Activated naive CD8-positive, alpha-beta T cell treated with anti-CD3 and anti-CD28 coated beads, Interleukin-2, amount 50 U/mL, for 24 hours (primary cell): ENCODE measurements at places on chromosomes 2 and 18.
A peak's percentile ranks its signal among the peaks of the same experiment; 100 is the strongest.

DNA sequence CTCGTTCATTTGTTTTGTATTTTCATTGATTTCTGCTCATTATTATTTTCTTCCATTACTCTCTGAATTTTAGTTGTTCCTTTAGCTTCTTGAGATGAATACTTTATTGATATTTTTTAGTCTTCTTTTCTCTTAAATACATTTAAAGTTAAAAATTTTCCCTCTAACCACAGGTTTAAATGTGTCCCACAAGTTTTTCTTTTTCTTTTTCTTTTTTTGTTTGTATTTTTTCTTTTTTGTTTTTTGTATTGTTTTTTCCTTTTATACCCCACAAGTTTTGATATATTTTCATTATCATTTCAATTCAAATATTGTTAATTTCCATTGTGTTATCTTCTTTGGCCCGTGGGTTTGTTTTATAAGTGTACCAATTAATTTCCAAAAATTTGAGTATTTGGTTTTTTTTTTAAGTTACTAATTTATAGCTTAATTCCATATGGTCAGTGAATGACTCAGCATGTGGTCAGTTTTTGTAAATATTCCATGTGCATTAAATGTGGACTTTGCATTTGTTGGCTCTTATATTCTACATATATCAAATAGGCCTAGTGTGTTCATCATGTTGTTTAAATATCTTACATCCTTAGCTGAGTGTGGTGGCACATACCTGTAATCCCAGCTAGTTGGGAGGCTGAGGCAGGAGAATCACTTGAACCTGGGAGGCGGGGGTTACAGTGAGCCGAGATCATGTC, 16.2 kb downstream of the CENPO start:
- DNase-seq, result no peak

DNA sequence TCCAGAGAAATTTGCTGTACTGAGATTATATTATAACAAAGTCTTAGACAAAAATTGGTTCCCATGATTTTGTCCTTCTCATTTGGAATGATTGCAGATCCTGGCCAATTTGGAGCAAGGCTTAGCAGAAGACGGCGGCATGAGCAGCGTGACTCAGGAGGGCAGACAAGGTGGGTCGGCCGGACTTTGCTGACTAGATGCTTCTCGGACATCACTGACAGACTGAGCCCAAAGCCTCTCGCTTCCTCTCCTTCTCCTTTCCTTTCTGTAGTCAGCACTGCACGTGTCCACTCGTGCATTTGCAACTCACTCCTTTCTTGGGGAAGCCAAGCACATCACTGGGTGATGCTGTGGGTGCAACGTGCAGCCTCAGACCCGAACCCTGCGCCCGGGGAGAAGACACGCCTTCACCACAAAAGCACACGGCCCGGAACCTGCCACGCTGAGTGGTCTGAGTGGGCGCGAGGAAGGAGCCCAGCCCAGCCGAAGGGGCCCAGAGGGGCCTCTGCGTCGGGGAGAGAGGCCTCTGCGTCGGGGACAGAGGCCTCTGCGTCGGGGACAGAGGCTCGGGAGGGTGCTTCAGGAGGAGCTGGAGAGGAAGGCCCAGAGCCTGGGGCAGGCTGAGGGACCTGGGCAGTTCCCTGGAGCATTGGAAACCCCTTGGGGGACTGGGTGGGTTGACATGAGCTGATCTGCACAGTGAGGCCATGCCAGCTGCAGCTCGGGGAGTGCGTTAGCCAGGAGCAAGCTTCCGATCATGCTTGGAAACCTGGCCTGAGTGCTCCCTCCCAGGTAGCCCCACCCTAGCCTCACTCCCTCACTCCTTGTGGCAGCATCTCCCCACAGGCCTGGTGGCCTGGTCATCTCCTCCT, 61.6 kb downstream of the ADI1 start:
- DNase-seq, result no peak

- no peak for DNase-seq
Observed at GRCh38 chr2:161754379-161754778, 130.2 kb downstream of the SLC4A10 start.

DNA sequence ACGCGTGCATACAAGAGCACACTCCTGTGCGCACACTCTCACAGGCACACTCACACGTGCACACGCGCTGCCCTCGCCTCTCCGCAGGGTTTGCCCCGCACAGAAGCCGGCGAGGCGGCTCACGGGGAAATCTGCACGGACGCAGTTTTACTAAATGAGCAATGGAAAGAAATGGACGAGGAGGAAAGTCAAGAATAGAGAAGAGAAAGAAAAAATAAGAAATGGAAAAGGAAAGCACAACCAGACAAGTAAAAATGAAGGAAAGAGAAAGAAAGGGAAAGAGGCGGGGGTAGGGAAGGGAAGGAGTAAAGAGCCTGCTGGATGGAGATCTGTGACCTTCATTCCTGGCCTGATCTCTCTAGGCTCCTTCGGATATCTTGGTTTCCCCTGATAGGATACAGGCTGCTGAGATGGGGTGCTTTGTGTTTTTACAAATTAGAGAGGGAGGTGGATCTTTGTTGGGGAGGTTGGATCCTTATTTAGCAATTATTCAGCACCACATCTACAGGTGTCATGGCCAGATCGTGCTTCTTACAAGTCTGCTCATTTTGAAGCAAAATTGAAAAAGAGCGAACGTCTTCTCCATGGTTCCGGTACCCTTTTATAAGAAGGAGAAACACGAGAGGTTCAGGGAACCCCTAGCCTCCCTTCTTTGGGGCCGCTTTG, 693 bp upstream of the LRP2 start:
- peak; percentile 3 for DNase-seq

DNA sequence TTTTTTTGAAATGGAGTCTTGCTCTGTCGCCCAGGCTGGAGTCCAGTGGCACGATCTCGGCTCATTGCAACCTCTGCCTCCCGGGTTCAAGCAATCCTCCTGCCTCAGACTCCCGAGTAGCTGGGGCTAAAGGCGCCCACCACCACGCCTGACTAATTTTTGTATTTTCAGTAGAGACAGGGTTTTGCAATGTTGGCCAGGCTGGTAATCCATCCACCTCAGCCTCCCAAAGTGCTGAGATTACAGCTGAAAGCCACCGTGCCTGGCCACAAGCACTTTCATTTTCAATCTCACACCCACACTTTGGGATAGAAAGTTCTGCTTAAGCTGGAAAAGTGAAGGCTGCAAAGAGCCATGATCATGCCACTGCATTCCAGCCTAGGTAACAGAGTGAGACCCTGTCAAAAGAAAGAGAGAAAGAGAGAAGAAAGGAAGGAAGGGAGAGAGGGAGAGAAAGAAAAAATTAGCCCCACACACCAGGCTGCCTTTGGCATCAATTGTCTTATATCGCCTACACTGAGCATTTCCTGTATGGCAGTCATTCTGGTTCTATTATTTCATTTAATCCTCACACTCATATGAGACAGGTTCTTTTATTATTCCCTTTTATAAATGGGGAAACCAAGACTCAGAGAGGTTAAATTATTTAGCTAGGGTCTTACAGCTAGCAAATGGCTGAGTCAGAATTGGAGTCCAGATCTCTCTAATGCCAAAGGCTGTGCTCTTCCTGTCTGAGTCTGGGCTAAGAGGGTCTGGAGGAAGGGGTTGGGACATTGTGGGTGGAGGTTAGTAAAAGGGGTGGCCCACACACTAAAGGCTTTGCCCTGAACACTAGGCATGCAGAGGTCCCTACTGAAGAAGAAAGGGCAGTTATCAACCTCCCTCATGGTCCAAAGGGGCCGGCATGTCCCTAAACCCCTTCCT, 37.9 kb upstream of the PKDCC start:
- DNase-seq, result no peak

DNA sequence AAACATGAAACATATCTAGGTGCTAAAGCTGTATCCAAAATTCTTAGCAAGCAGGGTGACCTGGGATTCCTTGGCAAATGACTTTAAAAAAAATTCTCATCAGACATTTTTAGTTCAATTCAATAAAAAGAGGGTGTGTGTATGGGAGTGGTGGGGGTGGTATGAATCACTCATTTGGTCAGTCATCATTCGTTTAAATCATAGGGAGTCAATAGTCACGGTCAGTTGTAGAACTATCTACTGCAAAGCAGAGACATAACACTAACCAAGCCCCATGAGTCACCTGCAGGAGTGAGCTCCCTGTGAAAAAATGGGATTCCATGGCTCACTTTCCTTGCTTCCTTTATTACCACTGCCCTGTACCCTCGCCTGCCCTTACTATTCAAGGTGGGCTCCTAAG, 380.6 kb upstream of the TCF4 start:
- DNase-seq, result no peak

- DNase-seq, result no peak
Observed at GRCh38 chr2:202695166-202695565, 60.4 kb downstream of the FAM117B start.

DNA sequence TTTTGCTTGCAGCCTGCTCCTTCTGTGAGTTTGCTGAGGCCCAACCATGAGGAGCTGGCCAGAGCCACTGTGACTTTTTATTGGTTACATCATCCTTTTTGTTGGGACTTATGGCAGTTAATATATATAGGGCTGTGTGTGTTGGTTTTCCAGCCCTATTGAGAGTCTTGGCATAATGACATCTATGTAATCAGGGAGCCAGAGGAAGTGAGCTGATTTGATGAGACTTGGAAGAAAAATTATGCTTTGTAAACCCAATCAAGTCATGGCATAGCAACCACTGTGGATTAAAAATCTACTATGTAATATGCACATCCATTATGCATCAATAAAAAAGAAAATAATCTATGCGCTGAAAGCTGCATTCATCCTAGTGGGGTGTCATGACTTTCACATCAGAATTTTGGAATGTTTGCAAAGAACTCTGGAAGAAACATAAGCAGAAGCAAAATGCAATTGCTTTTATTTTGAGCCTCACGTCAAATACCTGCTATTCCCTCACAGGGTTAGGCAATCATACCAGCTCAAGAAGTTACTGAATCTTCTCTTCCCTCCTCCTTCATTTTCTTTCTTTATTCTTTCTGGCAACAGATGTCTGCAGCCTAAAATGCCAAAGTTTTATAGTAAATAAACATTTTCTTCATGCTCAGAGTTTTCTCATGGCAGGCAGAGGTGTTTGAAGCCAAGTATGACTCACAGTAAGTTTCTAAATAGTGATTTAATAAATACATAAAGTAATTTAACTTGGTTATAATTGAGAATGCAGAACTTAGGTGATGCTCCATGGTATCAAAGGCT, 308.5 kb downstream of the KCNS3 start:
- no peak for DNase-seq

GRCh38 chr2:113156278-113157117, 17.3 kb upstream of the PSD4 start:
- DNase-seq, result no peak

DNA sequence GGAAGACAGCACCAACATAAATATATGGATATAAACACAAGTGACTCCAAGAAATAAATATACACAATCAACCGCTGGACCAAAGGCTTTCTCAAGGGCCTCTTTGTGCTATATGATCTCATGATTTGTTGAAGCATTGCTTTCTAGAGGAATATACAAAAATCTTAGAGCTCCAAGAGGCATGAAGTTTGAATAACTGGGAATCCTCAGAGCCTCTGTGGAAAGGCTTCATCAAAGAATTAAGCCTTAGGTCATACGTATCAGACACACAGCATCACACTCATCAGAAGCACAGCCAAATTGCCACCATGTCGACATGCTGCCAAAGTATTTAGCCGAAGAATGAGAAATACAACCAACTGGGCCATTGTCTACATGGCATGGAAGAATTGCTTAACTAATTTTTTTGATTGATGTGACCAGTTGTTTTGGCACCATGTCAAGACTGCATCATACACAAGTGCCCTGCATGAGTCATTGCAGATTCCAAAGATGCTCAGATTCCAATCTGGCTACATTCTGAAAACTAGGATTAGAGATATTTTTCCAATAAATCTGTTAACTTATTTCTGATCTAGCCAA, 860.6 kb upstream of the ZEB2 start:
- no peak for DNase-seq

GRCh38 chr2:56285224-56285623, 101.4 kb downstream of the CCDC85A start:
- DNase-seq, result no peak

GRCh38 chr18:46291149-46291548, 187.0 kb downstream of the HAUS1 start:
- DNase-seq, result no peak

GRCh38 chr2:219661197-219661954, 33.9 kb downstream of the SLC4A3 start:
- DNase-seq, result no peak

DNA sequence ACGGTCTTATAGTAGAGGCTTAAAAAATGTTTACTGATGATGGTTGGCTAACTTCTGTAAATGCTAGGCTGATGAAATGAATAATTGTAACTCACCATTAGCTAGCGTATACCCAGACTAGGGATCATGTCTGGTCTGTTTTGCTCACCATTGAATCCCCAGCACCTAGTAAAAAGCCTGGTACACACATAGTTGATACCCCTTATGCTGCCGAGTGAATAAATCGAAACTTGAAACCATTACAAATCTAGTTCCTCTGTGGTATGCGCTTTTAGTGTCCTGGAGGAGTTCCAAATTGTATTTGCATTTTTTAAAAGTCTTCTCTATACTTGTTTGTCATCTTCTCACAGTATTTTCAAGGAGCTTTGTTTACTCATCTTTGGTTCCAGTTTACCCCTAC, 1.3 kb downstream of the TAF1B start:
- no peak for DNase-seq

DNA sequence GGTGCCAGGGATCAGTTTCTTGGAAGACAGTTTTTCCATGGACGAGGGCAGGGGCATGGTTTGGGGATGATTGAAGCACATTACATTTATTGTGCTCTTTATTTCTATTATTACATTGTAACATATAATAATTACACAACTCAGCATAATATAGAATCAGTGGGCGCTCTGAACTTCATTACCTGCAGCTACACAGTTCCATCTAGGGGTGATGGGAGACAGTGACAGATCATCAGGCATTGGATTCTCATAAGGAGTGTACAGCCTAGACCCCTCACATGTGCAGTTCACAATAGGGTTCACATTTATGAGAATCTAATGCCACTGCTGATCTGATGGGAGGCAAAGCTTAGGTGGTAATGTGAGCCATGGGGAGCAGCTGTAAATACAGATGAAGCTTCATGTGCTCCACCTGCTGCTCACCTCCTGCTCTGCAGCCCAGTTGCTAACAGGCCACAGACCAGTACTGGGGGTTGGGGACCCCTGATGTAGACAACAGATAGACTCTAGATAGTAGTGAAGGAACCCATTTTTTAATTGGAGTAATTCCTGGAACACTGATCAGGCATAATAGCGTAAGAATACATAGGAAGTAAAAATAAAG, 41.5 kb upstream of the MC4R start:
- DNase-seq, result no peak

- DNase-seq, result no peak
Observed at GRCh38 chr2:174561283-174561971, 36.2 kb downstream of the WIPF1 start.

- no peak for DNase-seq
Observed at GRCh38 chr18:55858661-55859515, 270.9 kb upstream of the TCF4 start.

- DNase-seq, result no peak
Observed at GRCh38 chr2:224284134-224284946, 117.6 kb downstream of the FAM124B start.

DNA sequence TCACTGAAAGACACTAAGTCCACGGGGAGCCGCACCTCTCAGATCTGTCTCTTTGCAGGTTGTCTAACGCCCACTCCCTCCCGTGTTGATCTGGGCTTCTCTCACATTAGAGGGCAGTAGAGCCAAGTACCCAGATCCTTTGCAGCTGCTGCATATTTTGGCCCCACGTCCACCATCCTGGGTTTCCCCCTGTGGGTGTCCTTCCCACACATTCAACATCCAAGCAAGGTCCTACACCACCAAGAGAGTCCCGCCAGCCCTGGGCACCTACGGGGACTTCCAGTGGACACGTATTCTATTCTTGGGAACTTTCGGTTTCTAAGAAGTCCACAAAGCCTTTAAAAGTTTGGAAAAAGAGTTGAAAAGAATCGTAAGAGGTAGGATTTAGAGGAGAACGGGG, 116.6 kb downstream of the ATL2 start:
- DNase-seq, result peak; percentile 10
